GM23338 (cell line): ENCODE measurements at places on chromosomes 2 and 18. TPM values are rescaled to one million over a fixed set of nuclear protein-coding genes. Genes with fewer than 3 reads are reported as not detected.

DTNA gene
- polyA plus RNA-seq: 9.5 and 11.5 TPM in 2 replicates

CYRIA gene
- polyA plus RNA-seq: 1.7 and 3.0 TPM in 2 replicates

FAM228A gene
- 0.11 and 0.49 TPM in 2 replicates for polyA plus RNA-seq

GKN1 gene
- polyA plus RNA-seq: not detected in 2 replicates

NPHP1 gene
- polyA plus RNA-seq: 10.0 and 11.0 TPM in 2 replicates

ICA1L gene
- polyA plus RNA-seq: 1.6 and 2.2 TPM in 2 replicates

ACMSD gene
- polyA plus RNA-seq: 0.11 and 0.24 TPM in 2 replicates

RPL37A gene
- 5,036 and 5,564 TPM in 2 replicates for polyA plus RNA-seq

NGEF gene
- polyA plus RNA-seq: 1.8 and 1.9 TPM in 2 replicates

ZAP70 gene
- not detected in 2 replicates for polyA plus RNA-seq

CYS1 gene
- 0.30 and 0.32 TPM in 2 replicates for polyA plus RNA-seq

PTGR3 gene
- 0.84 and 1.1 TPM in 2 replicates for polyA plus RNA-seq

NOL4 gene
- polyA plus RNA-seq: 0.33 and 0.63 TPM in 2 replicates

POLE4 gene
- polyA plus RNA-seq: 105 and 106 TPM in 2 replicates

PKDCC gene
- polyA plus RNA-seq: 7.0 and 9.3 TPM in 2 replicates

WIPF1 gene
- 3.0 and 4.8 TPM in 2 replicates for polyA plus RNA-seq

TMEM200C gene
- 0.53 and 0.73 TPM in 2 replicates for polyA plus RNA-seq

ANKRD29 gene
- polyA plus RNA-seq: 36.6 and 38.2 TPM in 2 replicates

NTSR2 gene
- 0.17 TPM in 1 of 2 replicates, not detected in the other for polyA plus RNA-seq

EPB41L3 gene
- 5.0 and 8.0 TPM in 2 replicates for polyA plus RNA-seq

HTR2B gene
- polyA plus RNA-seq: 0.16 and 0.47 TPM in 2 replicates

SLC38A11 gene
- polyA plus RNA-seq: not detected in 2 replicates

SLC23A3 gene
- 0.10 and 0.26 TPM in 2 replicates for polyA plus RNA-seq

TLX2 gene
- 0.16 TPM in 1 of 2 replicates, not detected in the other for polyA plus RNA-seq

RAB6D gene
- 0.16 and 0.37 TPM in 2 replicates for polyA plus RNA-seq

EHD3 gene
- 2.8 and 3.3 TPM in 2 replicates for polyA plus RNA-seq

TSPYL6 gene
- polyA plus RNA-seq: not detected in 2 replicates

CPO gene
- 0.90 and 0.91 TPM in 2 replicates for polyA plus RNA-seq

DSC3 gene
- polyA plus RNA-seq: 0.52 and 0.68 TPM in 2 replicates

PSD4 gene
- 0.06 and 0.19 TPM in 2 replicates for polyA plus RNA-seq

GATA6 gene
- 0.08 and 0.30 TPM in 2 replicates for polyA plus RNA-seq

EDAR gene
- 0.10 TPM in 1 of 2 replicates, not detected in the other for polyA plus RNA-seq

HOXD4 gene
- not detected in 2 replicates for polyA plus RNA-seq

VWA3B gene
- not detected in 2 replicates for polyA plus RNA-seq

RNASEH1 gene
- polyA plus RNA-seq: 35.5 and 40.7 TPM in 2 replicates

AGXT gene
- polyA plus RNA-seq: not detected in 2 replicates

DAPL1 gene
- polyA plus RNA-seq: not detected in 2 replicates

MYO3B gene
- polyA plus RNA-seq: 0.10 TPM in 1 of 2 replicates, not detected in the other

HJURP gene
- 42.9 and 49.4 TPM in 2 replicates for polyA plus RNA-seq

GKN2 gene
- not detected in 2 replicates for polyA plus RNA-seq

CCDC85A gene
- polyA plus RNA-seq: 0.17 and 0.21 TPM in 2 replicates

POTEJ gene
- 0.06 TPM in 1 of 2 replicates, not detected in the other for polyA plus RNA-seq

DUSP11 gene
- polyA plus RNA-seq: 21.0 TPM in 2 replicates

ALMS1 gene
- polyA plus RNA-seq: 35.0 and 38.8 TPM in 2 replicates

FEV gene
- not detected in 2 replicates for polyA plus RNA-seq

STARD6 gene
- not detected in 2 replicates for polyA plus RNA-seq

RIT2 gene
- 8.8 and 9.5 TPM in 2 replicates for polyA plus RNA-seq

NUP35 gene
- 49.9 and 65.3 TPM in 2 replicates for polyA plus RNA-seq

CHST10 gene
- polyA plus RNA-seq: 7.7 and 9.1 TPM in 2 replicates

DPP4 gene
- polyA plus RNA-seq: 1.0 and 1.5 TPM in 2 replicates

BARD1 gene
- 59.0 and 61.0 TPM in 2 replicates for polyA plus RNA-seq

DHRS9 gene
- not detected in 2 replicates for polyA plus RNA-seq

PPIG gene
- 117 and 157 TPM in 2 replicates for polyA plus RNA-seq

NMUR1 gene
- 0.24 and 0.29 TPM in 2 replicates for polyA plus RNA-seq
